ENCODE measurements at places on chromosomes 3 and 15. TPM values are rescaled to one million over a fixed set of nuclear protein-coding genes. Genes with fewer than 3 reads are reported as not detected.

DNA sequence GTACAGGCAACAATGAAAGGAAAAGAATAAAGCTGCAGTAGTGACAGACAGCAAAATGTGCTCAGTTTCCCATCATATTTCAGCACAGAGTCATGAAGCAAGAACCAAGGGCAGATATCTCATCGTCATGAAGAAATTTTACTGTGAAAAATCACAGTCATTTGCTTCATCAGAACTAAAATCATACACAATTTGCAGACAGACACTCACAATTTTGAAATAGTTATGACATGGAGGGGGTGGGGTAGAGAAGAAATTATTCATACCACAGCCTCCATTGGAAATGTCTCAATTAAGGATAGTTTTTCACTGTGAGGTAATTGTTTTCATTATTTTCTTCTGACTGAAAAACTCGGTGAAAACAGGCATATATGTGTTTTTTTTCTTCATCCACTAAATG, 78.8 kb upstream of the CNTN3 start:
- H3K27ac ChIP-seq = no peak overlapping the region
- no peaks in the 10 kb centered on the region for H3K27me3 ChIP-seq
- H3K4me3 ChIP-seq = no peak overlapping the region
- no peak for DNase-seq
- H3K4me1 ChIP-seq = no peaks in the 10 kb centered on the region

DNA sequence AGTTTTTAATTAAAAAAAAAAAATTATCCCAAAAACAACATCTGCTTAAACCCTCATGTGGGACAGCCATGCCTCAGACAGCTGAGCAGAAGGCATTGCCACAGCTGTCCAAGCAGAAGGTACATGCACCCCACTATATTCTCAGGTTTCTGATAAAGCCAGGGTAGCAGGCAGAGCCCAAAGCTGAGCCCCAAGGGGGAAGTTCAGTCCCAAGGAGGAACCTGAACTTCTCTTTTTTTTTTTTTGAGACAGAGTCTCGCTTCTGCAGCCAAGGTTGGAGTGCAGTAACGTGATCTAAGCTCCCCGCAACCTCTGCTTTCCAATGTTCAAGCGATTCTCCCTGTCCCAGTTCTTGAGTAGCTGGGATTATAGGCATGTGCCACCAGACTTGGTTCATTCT, 33.2 kb downstream of the MKRN2 start:
- no peak overlapping the region for H3K27ac ChIP-seq
- no peak overlapping the region for H3K4me3 ChIP-seq

DNA sequence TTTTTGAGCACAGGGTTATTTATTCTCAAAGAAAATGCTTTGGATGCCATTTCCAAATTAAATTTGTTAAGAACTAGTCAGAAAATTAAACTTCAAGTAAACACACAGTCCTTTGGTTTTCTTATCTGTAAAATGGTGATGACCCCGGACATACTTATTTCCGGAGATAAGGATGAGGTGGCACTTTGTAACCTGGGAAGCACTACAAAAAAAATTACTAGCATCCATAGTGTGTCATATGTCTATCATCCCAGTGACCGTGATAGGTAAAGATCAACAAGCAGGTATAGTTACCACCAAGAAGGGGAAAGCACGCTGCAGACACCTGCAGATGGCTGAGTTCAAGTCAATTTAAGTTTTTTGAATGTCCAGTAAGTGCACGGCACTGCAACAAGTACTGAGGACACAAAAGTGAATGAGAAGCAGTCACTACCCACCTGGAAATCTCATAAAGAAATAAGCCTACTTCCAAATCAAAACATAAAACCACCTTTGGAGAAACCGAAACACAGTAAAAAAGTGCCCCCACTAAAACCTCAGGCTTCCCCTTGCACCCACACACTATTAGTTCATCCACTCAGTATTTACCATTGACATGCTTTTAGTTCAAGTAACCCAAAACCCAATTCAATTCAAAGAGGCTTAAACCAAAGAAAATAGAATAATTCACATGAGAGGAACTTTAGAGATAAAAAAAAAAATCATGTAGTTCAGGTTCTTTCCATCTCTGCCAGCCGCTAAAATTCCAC, 24.6 kb downstream of the SEMA5B start:
- H3K36me3 ChIP-seq = no peaks in the 10 kb centered on the region
- no peaks in the 10 kb centered on the region for H3K4me1 ChIP-seq
- no peak overlapping the region for H3K27ac ChIP-seq
- no peaks in the 10 kb centered on the region for H3K27me3 ChIP-seq

DNA sequence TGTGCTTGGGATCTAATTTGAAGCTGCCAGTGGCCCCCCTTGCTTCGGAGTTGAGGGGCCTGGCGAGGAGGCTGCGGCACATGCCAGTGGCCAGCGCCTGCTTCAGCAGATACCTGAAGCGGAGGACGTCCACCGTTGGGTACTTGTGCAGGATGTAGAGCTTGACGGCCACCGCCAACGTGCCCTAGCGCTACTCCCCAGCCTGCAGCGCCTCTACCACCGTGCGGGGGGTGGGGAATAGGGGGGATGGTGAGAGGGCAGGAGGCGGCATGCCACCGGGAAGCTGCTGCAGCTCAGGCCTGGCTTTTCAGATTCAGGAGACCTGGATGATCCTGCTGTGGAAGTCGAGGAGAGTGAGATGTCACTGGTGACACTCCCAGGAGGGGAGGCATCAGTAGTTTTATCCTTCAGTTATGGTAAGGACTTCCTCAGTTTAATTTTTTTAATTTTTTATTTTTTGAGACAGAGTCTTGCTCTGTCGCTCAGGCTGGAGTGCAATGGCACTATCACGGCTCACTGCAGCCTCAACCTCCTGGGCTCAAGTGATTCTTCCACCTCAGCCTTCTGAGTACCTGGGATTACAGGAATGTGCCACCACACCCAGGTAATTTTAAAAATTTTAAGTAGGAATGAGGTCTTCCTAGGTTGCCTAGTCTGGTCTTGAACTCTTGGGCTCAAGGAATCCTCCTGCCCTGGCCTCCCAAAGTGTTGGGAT, 150.6 kb upstream of the FRMD4B start:
- peaks cover 25% of the 10 kb centered on the region for H3K4me1 ChIP-seq
- H3K27me3 ChIP-seq = peaks cover 2% of the 10 kb centered on the region
- no peak overlapping the region for H3K27ac ChIP-seq
- no peaks in the 10 kb centered on the region for H3K36me3 ChIP-seq
- no peak for DNase-seq

DNA sequence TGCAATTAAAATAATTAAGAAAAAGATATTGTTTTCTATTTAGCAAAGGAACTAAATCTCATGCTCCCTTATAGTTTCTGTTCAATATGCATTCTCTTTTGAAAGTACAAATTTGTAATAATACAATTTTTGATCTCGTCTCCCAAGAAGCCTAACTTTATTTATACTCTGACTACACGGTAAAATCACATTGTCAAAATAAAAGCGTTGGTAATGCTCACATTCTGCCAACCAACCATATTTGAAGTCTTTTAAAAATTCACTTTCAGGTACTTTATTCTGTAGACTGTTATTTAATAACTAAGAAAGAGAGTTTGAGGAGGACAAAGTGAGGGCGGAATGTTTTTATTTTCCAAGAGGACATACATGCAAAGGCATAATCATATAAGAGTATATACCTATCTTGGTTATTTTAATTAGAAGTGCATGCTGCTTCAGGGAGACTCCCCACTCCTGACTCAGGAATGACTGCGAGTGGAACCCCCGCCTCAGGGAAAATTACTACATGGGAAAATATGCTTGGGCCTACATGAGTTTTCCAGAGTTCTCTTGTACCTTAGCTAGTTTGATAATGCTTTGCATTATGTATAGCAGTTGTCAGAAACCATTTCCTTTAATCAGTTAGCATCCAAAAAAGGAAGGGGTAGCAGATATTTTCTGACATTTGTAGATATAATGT, 19.3 kb downstream of the MBNL1 start:
- H3K27ac ChIP-seq = no peak overlapping the region
- no peak overlapping the region for H3K4me3 ChIP-seq
- peaks cover 63% of the 10 kb centered on the region for H3K4me1 ChIP-seq

The FBXO22 gene
- total RNA-seq = 18.6 TPM

DNA sequence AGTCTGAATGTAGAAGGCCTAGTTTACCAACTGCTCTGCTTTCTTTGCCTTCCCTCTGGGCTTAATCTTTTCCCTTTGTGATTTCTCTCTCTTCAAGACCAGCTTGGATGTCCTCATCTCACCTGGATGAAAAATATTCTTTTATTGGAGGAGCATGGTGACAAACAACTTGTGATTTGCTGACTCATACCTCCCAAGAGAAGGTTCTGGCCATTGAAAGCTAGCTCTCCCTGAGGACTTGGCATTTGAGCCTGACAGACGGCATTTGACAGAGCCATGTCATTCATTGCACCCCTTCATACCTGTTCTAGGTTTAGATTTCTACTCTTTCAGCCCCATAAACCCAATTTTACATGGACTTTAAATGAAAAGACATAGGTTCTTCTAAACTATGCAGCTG, 33.3 kb downstream of the ATG7 start:
- peaks cover 4% of the 10 kb centered on the region for H3K36me3 ChIP-seq
- no peak overlapping the region for H3K27ac ChIP-seq
- no peaks in the 10 kb centered on the region for H3K27me3 ChIP-seq
- DNase-seq = no peak

The GOLGA8J gene
- 0.54 TPM for total RNA-seq

DNA sequence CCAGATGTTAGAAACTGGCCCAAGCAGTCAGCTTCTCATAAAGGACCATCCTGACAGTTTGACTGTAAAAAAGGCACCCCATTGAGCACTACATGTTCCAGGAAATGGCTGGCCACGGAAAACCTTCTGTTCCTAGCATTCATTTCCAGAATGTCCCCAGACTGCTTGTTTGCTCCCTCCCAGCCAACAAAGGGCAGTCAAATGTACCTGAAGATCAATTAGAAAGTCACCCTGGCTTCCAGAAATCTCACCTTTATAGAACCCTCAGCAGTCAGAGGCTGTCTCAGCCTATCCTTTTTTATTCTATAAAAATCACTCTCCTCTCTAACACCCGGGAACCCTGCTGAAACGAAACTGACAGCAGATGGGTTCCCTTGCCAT, 784 bp upstream of the SAMMSON start:
- H3K27ac ChIP-seq = peak overlapping the region; percentile 80
- DNase-seq = no peak
- no peaks in the 10 kb centered on the region for H3K36me3 ChIP-seq
- H3K4me1 ChIP-seq = peaks cover 38% of the 10 kb centered on the region

- H3K27ac ChIP-seq = no peak overlapping the region
- DNase-seq = no peak
- peaks cover 9% of the 10 kb centered on the region for H3K4me1 ChIP-seq
- no peaks in the 10 kb centered on the region for H3K36me3 ChIP-seq
Observed at GRCh38 chr3:14305324-14305723, 97.1 kb upstream of the SLC6A6 start.

The LYZL4 gene
- total RNA-seq = not detected

DNA sequence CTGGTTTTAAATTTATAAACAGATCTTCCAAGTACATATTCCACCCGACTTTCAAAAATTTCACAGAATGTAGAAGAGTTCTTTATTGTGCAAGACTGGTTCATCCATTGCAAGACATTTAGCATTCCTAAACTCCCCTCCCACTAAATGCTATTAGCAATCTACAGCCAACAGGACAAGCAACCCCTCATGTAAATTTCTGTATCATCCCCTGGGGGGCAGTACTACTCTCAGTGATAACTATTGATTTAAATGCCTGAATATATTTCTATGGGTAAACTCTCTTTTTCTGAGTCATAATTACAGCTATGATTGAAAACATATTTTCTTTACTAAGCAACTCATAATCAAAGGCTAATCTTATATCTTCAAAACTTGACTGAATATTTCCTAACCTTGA, 10.7 kb upstream of the SLC15A2 start:
- H3K27me3 ChIP-seq = no peaks in the 10 kb centered on the region
- no peak for DNase-seq
- H3K36me3 ChIP-seq = no peaks in the 10 kb centered on the region
- no peak overlapping the region for H3K27ac ChIP-seq
- no peaks in the 10 kb centered on the region for H3K4me1 ChIP-seq

GRCh38 chr3:46564190-46565021, 1.7 kb downstream of the LRRC2 start:
- H3K27ac ChIP-seq = peak overlapping the region; percentile 88
- DNase-seq = no peak

- no peak overlapping the region for H3K27ac ChIP-seq
- no peak overlapping the region for H3K4me3 ChIP-seq
- H3K36me3 ChIP-seq = peaks cover 41% of the 10 kb centered on the region
- H3K4me1 ChIP-seq = peaks cover 39% of the 10 kb centered on the region
- no peak for DNase-seq
- H3K27me3 ChIP-seq = no peaks in the 10 kb centered on the region
Observed at GRCh38 chr3:122560680-122561079, 3.4 kb downstream of the PARP9 start.

DNA sequence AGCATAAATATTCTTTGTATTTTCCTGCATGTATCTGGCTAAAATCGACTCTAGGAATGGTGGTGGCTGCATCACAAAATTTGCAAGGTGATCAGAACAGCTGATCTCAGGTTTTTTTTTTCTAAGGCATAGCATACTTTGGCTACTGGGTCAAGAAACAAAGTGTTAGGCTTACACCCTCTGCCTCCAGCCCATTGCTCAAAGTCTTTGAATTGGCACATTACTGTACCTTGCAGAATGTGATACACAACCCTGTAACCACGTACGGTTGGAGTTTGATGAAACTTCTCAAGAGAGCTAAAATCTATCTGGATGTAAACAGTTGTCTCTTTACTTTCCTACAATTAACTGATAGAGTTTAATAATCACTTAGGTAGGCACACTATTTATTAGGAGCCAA, 188.1 kb downstream of the THRB start:
- H3K4me3 ChIP-seq = no peak overlapping the region
- DNase-seq = no peak
- H3K27ac ChIP-seq = peak overlapping the region; percentile 16
- H3K27me3 ChIP-seq = no peaks in the 10 kb centered on the region
- H3K4me1 ChIP-seq = peaks cover 18% of the 10 kb centered on the region
- H3K36me3 ChIP-seq = no peaks in the 10 kb centered on the region

GRCh38 chr3:52973806-52974205, 72.1 kb downstream of the SFMBT1 start:
- no peaks in the 10 kb centered on the region for H3K36me3 ChIP-seq
- H3K4me1 ChIP-seq = no peaks in the 10 kb centered on the region
- no peak overlapping the region for H3K27ac ChIP-seq

DNA sequence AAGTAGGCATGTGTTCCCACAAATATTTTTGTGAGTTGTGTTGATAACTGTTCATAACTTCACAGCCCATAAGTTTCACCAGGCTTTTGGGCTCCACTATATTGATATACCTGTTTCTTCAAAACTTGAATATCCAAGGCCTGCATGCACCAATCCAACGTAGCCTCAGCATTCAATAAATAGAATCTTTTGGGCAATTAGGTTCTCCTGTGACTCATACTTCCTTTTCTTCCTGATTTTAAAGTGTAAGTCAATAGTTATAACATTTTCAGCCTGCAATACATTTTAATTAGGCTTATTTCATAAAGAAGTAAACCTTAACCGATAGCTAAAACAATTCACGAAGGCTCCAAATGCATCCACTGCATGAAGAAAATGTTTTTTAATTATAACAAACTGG, 97.8 kb upstream of the SPRED1 start:
- H3K36me3 ChIP-seq = no peaks in the 10 kb centered on the region
- no peak for DNase-seq
- no peaks in the 10 kb centered on the region for H3K4me1 ChIP-seq
- no peaks in the 10 kb centered on the region for H3K27me3 ChIP-seq
- no peak overlapping the region for H3K4me3 ChIP-seq
- H3K27ac ChIP-seq = no peak overlapping the region

GRCh38 chr15:70665599-70665998, 97.8 kb downstream of the UACA start:
- no peaks in the 10 kb centered on the region for H3K4me1 ChIP-seq
- no peak overlapping the region for H3K4me3 ChIP-seq
- H3K27ac ChIP-seq = no peak overlapping the region
- H3K27me3 ChIP-seq = no peaks in the 10 kb centered on the region
- DNase-seq = no peak

The IGF1R gene
- total RNA-seq = 39.6 TPM

All from sigmoid colon (tissue), 7 donors.